CD8-positive, alpha-beta memory T cell (primary cell): ENCODE measurements at places on chromosomes 1 and 21.

- DNase-seq: no peak
These were observed 96.2 kb downstream of the BEND5 start for GRCh38 chr1:48680411-48681035.

- DNase-seq: no peak
These were observed 252.4 kb upstream of the DUSP10 start for GRCh38 chr1:221994274-221994698.

DNA sequence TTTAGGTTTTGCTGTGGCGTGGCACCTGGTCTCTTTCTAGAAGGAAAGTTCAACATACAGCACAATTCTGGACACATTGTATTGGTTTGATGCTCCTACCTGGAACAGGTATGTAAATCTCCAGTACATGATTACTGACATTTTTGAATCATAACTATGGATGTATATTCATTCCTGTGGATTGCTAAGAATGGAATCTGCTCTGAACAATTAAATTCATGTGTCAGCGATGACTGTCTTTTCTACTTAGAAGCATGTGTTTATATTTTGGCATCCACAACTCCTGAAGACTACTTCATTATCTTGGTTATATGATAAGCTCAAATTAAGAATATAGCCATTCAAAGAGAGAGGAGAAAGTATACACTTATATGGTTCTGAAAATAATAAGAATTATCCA, 291.8 kb downstream of the CHRM3 start:
- DNase-seq: no peak

DNA sequence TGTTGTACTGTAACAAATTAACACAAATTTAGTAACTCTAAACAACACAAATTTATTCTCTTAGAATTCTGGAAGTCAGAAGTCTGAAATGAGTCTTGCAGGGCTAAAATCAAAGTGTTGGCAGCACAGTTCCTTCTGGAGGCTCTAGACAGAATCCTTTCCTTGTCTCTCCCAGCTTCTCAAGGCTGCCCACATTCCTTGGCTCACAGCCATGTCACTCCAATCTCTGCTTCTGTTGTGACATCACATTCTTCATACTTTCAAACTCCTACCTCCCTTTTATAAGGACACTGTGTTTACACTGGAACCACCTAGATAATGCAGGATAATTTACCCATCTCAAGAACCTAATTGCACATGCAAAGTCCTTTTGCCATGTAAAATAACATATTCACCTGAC, 225.0 kb upstream of the PRMT6 start:
- DNase-seq: no peak

DNA sequence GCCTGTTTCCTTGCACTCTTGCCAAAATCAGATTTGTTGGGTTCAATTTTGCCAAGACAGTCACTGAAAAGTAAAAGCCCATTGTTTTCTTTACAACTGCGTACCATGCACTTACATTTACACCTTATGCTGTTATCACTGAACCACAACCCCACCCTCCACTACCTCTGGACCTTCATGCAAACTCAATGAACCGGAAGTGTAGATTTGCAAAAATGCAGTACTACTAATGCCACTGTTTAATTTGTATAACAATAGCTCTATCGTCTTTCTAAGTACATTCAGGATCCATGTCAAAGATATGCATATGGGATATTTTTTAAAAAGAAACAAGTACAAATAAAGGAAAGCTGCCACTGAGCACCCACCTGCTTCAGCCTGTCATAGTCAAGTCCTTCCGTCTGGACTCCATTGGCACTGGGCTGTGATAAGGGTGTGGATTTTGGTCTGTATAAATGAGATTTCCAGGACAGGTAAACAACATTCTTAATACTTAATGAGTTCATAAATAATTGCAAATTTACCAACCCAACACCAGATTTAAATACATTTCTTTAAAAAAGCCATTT, 72.9 kb upstream of the LBR start:
- DNase-seq: no peak

GRCh38 chr1:20008391-20008841, 29.0 kb upstream of the PLA2G2A start:
- no peak for DNase-seq

DNA sequence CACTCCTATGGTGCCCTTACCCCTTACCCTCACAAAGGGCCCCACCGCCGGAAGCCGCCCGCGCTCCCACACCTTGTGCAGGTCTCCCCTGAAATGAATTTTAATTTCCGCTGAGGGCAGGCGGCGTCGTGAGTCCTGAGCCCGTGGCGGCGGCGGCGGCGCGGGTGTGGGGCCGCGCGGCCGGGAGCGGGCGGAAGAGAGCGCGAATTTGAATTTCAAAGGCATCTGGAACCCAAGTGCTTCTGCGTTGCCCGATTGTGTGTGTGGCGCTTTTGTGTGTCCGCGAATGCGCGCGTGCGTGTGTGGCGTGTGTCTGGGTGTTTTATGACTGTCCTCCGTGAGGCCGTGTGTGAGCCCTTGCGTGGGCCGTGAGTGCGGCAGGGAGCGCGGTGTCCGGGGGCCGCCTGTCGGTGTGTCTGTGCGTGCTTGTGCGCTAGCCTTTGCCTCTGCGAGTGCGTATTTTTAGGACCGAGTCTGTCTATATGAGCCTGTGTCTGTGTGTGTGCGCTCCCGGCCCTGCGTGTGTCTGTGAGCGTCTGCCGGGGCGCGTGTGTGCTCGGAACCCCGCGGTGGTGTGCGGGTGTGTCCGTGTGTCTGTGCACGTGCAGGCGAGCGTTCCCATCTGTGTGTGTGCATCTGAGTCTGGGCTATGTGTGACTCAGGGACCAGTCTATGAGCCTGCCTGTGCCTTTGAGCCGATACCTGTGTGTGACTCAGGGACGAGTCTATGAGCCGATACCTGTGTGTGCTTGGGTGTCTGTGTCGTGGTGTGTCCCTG, 7.9 kb upstream of the ADGRB2 start:
- peak; percentile 58 for DNase-seq

- no peak for DNase-seq
These were observed 61.4 kb downstream of the CD247 start for GRCh38 chr1:167456926-167457325.

DNA sequence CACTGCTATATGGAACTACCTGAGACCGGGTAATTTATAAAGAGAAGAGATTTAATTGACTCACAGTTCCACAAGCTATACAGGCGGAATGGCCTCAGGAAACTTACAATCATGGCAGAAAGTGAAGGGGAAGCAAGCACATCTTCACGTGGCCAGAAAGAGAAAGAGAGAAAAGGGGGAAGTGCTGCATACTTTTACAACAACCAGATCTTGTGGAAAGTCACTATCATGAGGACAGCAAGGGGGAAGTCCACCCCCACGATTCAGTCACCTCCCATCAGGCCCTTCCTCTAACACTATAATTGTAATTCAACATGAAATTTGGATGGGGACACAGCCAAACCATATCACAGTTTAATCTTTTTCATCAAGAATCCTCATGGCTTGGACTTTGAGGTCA, 339.2 kb upstream of the AJAP1 start:
- DNase-seq: no peak

DNA sequence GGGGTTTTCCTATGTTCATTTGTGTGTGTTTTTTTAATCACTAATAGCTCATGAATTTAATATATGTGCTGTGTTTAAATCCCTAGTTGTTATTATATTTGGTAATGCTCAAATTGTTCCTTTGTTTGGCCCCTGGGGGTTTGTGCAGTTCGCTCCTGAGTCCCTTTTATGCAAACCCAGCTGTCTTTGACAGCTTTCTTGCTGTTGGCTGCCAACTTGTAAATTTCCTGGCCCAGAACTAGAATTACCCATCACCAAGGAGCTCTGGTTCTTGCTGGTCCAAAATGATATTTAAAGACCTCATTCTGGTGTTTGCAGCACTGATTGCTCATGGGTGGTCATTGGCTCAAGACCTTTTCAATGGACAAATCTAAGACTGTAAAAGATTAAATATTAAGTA, 39.6 kb upstream of the PGBD5 start:
- no peak for DNase-seq

GRCh38 chr1:115805597-115805996, 35.3 kb downstream of the NHLH2 start:
- DNase-seq: no peak

DNA sequence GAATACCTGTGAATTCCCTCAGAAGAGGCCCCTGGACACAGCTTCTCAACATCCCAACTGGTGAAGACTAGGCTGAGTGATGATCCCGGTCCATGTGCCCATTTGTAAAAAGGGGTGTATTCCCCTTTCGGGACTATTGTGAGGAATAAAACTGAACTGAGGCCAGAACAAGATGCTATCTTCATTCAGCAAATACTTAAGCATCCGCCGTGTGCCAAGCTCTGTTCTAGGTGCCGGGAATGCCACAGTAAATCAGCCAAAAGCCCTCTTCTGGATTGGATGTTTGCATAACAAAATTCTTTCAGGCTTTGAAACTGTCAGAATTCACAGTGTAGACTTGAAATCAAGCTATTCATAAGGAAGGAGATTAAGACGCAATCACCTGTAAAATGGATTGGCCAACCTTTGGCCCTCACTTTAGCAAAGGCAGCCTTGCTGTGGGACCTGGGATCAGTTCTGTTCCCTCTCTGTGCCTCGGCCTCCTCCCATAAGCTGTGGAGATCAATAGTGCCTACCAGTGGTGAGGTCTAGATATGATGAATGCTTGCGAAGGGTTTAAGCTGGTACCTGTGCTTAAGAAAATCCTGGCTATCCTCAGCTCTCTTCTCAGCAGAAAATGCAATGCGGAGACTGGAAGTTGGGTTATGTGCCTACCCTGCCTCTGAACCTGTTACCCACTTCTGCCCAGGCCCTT, 1.8 kb downstream of the ALPL start:
- no peak for DNase-seq
